ENCODE measurements at places on chromosomes 3 and 15.

DNA sequence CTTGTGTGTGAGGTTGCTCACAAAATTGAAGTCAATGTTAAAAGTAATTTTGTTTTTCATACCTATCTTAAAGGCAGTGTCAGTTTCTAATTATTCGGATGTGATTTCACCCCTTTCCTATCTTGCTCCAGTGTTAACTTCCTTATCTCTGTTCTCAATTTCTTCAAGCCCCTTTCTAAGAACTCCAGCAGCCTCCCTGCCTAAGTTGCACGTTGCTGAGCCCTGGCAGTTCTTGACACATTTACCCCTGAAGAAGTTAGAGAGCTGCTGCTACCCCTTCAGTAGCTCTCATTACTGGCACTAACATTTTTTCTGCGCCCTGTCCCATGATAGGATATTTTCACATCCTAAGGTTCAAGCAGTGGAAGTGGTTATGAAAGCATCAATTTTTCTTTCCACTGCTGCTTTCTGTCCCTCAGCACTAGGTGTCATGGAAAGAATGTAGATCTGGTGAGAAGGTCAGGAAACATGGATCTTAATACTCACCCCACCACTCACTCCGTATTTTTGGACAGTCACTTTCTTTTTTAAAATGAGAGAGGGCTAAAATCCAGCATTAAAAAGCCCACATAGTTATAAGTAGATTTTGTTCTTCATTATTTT lies 62.9 kb downstream of the OPA1 start:
- no peak for DNase-seq

DNA sequence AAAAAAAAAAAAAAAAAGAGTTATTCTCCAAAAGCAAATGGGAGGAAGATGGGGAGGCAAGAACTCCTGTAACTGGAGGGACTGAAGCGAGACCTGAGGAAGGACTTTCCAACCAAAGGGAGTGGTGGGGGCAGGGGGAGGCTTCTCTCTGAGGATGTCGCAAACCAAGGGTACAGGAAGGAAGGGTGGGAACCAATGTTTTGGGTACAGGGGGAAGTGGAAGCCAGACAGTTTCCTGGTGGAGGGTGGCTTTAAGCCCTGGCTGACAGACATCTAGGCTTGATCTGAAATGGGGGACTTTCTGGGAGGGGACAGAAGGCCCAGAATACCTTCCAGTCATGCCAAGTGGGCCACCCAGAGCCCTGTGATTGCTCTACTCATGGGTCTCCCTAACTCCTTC lies 27.0 kb downstream of the VIPR1 start:
- no peak for DNase-seq

DNA sequence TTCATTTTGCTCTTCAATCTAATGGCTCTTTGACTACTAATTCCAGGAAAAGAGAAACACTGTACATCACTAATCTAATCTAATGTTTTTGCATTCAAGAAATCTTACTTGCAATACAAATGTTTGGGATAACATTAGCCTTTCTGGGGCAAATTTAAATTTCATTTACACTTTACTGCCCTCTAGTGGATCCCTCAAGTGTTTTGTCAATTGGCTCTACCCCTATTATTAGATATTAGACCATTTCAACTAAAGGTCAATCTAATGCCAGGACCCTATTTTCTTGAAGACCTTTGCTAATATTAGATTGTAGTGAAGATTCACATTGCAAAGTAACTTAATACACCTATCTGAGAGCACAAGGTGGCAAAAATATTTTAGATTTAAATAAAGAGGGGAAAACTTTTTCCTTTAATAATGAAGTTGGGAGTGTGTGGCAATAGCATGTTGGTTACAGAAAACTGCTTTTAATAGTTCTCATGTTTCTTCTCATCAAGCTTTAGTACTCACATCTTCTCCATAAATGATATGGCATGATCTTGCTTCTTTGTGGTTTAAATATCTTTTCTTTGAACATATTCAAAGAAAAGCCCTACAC lies 5.0 kb downstream of the C2CD4A start:
- peak; percentile 54 for DNase-seq

DNA sequence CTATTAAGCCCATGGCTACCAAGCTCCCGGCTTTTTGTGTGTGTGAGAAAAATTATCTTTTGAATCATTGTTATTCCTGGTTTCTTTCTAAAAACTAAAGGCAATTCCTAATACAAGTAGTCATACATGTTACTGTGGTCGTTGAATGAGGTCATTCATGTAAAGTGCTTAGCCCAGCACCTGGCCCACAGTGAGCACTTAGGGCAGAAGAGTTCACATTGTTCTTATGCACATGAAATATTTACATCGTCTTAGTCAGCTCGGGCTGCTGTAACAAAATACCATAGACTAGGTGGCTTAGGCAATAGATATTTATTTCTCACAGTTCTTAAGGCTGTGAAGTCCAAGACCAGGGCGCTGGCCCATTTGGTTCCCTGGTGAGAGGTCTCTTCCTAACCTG lies 216.1 kb downstream of the SHQ1 start:
- no peak for DNase-seq

GRCh38 chr3:63940389-63940757 lies 28.2 kb upstream of the SCAANT1 start:
- no peak for DNase-seq

DNA sequence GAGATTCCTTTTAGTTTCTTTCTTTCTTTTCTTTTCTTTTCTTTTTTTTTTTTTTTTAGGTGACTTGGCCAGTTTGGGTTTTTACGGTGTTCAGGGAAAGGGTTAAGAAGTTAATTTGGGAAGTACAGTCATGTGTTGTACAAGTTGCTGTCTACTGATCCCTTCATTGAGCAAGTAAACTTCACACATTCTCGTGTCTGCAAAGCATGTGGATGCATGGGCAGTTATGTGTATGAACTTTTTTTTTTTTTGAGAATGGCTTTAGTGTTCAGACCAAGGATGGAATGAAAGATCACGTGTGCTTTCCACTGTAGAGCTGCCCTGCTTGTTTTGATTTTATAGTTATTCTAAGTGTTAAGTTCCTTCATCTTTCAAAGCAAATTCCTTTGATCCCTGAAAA lies 132.3 kb downstream of the PGPEP1L start:
- DNase-seq = no peak

DNA sequence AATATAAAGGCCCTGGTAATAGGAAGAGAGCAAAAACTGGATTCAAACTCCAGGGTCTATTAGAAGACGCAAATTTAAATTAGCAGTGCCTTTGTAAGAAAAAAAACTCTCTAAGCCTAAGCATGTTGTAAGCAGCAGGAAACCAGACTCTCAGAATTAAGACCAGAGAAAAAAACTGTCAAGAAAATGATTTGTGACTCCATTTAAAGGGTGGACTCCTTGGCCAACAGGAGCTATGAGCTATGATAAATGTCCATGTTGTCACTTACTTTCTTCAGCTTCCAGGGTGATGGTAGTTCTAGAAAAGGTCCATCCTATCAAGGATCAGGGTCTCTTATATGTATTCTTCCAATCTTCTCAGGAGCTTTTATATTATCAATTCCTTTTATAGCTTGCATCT lies 34.9 kb upstream of the CCDC50 start:
- DNase-seq = no peak

DNA sequence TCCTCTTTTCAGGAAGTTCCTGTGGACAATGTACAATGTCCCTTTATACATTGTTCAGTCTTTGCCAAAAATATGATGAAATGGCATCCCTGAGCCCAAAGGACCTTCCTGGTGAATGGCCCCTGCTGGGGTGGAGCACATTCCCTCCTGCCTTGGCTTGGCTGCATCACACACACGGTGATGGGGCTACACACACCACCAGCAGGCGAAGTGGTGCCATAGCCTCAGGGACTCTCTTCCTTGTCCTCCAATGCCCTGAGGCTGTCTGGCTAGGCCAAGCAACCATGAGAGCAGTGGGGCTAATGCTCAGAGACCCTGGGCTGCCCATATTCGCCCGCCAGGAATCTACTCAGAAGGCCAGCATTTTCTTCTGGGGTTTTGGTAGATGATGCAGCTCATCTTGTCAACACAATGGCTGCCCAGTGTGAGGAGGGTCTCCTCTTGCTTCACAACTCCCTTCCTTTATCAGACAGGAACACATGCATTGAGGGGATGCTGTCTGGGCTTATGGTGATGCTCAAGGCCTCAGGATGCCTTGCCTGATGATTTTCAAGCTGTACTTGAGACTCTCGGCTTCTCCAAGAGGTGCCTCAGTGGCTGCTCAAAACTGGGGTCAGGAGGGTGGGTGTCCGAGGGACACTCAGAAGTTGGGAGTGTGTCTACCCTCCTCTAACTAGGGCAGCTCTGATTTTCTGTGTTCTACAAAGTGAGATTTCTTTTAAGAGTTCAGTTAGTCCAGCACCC lies 40.9 kb upstream of the EPHB1 start:
- DNase-seq = peak; percentile 37

DNA sequence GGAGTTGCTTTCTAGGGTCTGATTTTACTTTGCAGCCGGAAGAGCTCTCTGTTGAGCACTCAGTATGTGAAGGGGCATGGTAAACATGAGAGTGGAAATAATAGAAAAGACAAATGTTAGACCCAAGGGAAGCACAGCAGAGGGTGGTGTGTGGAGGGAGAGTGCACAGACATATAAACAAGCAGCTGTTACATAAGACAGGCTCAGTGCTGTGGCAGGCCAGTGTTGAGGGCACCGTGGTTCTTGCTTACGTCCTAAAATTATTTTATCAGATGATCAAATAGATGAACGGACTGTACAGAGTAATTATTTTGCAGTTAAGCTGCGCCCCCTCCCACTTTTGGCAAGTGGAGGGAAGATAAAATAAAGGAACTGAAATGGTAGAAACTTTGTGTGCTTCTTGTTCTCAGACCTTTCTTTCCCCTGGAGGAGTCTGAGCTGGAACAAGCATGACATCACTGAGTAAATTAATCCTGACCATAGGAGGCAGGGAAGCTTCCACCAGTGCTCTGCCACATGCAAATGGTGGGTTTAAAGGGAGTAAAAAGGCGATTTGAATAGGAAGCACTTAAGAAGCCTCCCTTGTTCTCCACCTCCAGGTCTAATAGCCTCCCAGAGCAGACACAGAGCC lies 205.6 kb downstream of the IL20RB start:
- no peak for DNase-seq

- DNase-seq = no peak
Measured at GRCh38 chr3:185948292-185948691, 10.5 kb upstream of the TRA2B start.

DNA sequence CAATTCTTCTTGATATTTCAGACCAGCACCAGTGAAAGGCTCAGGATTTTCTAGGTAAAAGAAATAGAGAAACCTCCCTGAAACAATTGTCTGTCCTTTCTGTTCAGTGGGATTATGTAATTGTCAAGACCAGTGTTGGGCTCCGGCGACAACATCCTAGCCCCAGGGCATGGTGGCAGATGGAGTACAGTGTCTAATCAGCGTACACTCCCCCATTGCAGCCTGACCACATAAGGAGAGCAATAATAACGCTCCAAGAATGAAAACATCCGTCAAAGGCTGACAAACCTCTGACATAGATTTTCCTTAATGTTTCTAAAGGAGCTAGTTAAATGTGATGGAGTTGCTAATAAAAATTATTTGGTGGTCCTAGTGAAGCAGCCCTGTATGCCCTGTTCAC lies 144.6 kb downstream of the EBLN2 start:
- no peak for DNase-seq

DNA sequence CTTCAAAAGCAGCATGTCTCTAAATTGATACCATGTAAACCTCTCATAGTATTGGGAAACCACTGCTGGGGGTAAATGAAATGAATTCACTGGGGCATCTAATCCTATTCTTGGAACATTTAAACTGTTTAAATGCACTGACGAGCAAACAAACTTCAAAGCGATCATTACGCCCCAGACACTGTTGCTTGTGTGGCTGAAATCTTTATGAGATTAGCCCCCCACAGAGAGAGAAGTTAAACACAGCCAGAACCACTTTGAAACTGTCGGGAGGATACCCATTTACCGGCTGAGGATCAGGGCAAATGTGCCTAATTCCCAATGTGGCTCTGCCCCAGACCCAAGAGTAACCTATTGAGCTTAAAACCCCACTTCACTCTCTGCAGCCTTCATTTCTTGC lies 308.4 kb upstream of the CDIN1 start:
- no peak for DNase-seq

DNA sequence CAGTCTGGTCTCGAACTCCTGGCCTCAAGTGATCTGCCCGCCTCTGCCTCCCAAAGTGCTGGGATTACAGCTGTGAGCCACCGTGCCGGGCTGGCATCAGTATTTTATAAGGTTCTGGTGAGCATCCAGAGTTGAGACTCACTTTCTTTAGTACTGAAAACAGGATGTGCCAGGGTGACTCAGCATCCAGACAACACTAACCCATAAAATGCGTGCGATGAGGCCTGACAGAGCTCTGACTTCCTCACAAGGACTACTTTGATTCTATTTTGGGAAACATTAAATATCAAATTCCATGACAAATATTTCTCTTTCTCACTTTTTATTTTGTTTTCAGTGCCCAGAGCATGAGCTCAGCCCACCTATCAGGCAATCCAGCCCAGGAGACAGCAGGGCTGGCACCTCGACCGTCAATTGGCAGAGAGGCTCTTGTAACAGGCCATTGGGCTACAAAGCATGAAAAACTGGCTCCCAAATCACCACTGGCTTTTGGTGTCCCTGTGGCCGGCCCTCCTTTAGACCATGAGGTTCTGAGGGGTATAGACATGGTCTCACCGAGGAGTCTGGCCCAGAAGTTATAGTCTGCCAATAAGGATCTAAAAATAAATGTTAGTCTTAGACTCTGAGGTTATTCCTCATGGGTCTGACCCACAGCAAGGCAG lies 75.0 kb downstream of the FEM1B start:
- DNase-seq = no peak

DNA sequence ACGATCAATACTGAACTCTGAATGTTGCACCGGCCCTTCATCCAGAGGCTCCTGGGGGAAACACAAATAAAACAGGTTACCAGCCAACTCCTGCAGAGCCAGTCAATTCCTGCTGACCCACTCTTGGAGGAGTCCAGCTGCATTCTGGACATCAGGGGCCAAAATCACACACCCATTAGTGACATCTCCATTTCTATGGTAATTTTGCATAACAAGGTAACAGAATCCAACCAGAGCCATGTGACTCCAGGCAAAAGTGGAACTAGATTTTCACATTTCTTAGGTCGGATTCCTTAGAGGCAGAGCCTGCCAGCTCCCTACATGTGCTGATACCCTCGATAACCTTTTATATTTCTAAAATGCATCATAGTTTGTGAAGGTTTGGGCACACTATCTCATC lies 119.2 kb upstream of the CTNNB1 start:
- no peak for DNase-seq

DNA sequence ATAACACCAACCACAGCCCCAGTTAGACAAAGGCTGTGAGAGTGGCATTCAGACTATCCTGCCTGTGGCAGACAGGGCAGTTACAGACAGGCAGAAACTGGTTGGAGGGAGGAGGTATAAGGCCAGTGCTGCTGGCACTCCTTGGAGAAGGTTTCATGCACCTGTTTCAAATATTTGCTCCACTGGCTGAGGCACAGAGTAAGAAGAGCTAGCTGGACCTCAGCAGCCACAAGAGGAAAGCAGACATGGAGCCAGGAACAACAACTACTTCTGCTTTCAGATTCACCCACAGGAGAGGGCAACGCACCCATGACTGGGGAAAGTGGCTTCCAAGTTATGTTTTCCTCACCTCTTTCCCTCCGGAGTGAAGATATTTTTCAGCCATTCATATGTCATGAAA lies 11.5 kb upstream of the PRKAR2A start:
- DNase-seq = no peak

All from NCI-H446 (cell line).